ENCODE measurements at places on chromosomes 4 and X. TPM values are rescaled to one million over a fixed set of nuclear protein-coding genes. Genes with fewer than 3 reads are reported as not detected.

- H3K27ac ChIP-seq = no peak overlapping the region
- H3K4me1 ChIP-seq = no peaks in the 10 kb centered on the region
- H3K27me3 ChIP-seq = no peaks in the 10 kb centered on the region
- no peaks in the 10 kb centered on the region for H3K36me3 ChIP-seq
Observed at GRCh38 chr4:160034501-160034900, 931.6 kb downstream of the RAPGEF2 start.

PCDH7 gene
- not detected for total RNA-seq

GLUD2 gene
- total RNA-seq = 2.9 TPM

DNA sequence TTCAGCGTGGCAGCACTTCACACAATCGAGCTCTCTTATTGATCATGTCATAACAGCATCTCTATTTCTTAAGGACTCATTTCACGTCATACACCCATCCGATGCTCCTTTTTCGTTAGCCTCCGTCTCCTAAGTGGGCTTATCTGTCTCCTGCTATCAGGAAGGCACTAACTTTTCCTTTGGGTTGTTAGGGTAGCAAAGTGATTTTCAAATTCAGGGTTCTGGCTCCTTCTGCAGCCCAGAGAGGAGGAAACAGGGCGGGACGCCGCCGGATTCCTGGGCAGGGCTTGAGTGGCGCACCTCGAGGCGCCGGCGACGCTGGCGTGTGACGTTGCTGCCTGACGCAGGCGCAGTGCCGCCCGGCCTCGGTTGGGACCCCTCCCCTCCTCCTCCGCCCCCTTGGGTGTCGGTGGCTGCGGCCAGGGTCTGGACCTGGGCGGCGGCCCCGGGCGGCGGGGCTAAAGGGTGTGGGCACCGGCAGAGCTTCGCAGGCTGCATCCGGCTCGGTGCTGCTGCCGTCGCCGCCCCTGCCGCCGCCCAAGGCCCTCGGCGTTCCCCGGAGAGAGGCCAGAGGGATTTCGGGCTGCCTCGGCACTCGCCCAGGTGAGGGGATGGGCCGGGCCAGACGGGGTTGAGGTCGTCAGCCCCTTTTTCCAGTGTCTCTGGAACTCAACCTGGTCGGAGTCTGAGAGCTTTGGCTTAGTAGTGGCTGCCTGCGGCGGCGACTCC, at the start of gene BLTP1:
Gene BLTP1 (plus strand): TSS at position 350 of the 729 bp plus-strand sequence. CDS start 18,317 bp downstream, outside the sequence.
- H3K4me1 ChIP-seq = peaks cover 50% of the 10 kb centered on the region
- peak; percentile 85 for DNase-seq
- peak within 1 kb of the TSS; percentile 98 for H3K4me3 ChIP-seq
- H3K27ac ChIP-seq = peak within 1 kb of the TSS; percentile 92

DNA sequence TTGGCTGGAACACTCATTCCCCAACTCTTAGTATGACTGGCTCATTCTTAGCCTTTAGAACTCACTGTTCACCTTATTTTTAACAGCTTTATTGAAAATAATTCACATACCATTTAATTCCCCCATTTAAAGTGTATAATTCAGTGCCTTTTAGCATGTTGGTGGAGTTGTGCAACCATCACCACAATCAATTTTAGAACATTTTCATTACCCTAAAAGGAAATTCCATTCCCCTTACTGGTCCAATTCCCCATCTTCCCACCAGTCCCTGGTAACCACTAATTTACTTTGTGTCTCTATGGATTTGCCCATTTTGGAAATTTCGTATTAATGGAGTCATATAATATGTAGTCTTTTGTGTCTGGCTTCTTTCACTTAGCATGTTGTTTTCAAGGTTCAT, 19.7 kb downstream of the NHSL2 start:
- peaks cover 9% of the 10 kb centered on the region for H3K27me3 ChIP-seq
- H3K36me3 ChIP-seq = no peaks in the 10 kb centered on the region
- no peaks in the 10 kb centered on the region for H3K4me1 ChIP-seq
- no peak overlapping the region for H3K4me3 ChIP-seq
- H3K27ac ChIP-seq = no peak overlapping the region
- DNase-seq = no peak

SRPX gene
- total RNA-seq = not detected

XAGE5 gene
- total RNA-seq = not detected

- no peak for DNase-seq
- H3K4me1 ChIP-seq = no peaks in the 10 kb centered on the region
- no peaks in the 10 kb centered on the region for H3K36me3 ChIP-seq
- H3K27ac ChIP-seq = no peak overlapping the region
Observed at GRCh38 chr4:169142391-169142790, 128.4 kb downstream of the SH3RF1 start.

- peak within 1 kb of the TSS; percentile 38 for H3K4me3 ChIP-seq
- no peak within 1 kb of the TSS for H3K27ac ChIP-seq
- DNase-seq = no peak
Observed at GRCh38 chrX:10620121-10620699, at the start of gene MID1. Gene MID1, minus strand, starts transcription at chrX:10620585. Its CDS starts 53,038 bp downstream, at chrX:10567547.

- no peaks in the 10 kb centered on the region for H3K36me3 ChIP-seq
- no peaks in the 10 kb centered on the region for H3K27me3 ChIP-seq
- no peak for DNase-seq
- no peak overlapping the region for H3K4me3 ChIP-seq
Observed at GRCh38 chr4:120801137-120801758, 121.3 kb downstream of the PRDM5 start.

DNA sequence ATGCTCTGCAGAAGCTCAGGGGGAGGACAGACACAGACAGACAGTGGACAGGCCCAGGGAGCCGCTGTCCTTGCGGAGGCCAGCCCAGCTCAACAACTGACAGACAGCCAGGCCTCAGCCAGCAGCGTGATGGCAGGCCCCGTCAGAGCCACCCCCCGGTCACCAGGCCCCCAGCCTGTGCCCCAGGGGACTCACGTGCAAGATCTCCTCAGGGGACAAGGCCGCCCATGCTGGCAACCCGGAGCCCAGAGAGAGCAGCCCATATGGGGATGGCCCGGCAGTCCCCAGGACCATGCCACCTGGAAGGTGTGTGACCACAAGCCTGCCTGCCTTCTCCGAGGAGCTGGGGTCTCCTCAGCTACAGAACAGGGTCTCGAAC, 28.0 kb upstream of the MXD4 start:
- no peak overlapping the region for H3K4me3 ChIP-seq
- no peak overlapping the region for H3K27ac ChIP-seq
- H3K36me3 ChIP-seq = no peaks in the 10 kb centered on the region
- peaks cover 5% of the 10 kb centered on the region for H3K27me3 ChIP-seq
- DNase-seq = no peak
- peaks cover 10% of the 10 kb centered on the region for H3K4me1 ChIP-seq

GAGE12H gene
- total RNA-seq = not detected

ARSJ gene
- total RNA-seq = not detected

- no peak overlapping the region for H3K4me3 ChIP-seq
- H3K4me1 ChIP-seq = peaks cover 63% of the 10 kb centered on the region
- DNase-seq = no peak
- H3K27me3 ChIP-seq = no peaks in the 10 kb centered on the region
Observed at GRCh38 chr4:77593101-77593500, 12.5 kb upstream of the CXCL13 start.

PPEF1 gene
- total RNA-seq = not detected

PPP4R3C gene
- not detected for total RNA-seq

ARHGEF38 gene
- not detected for total RNA-seq

DNA sequence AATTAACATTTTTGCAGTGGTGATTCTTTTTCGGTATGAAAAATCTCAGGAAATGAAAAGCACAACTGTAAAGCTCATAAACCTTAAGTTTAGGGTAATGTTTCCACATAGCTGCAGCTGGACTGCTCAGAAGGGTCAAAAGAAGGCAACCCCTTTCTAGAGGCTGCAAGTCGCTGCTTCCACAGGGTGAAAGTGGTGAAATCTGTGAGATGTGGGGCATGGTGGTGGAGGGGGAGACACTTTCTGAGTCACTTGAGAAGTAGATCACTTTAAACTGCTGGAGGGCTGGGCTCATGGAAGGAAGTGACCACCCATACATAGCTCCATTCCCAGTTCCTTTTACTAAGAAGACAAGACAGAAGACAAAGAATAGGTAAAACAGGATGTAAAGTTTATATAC, 8.7 kb downstream of the SFRP2 start:
- no peaks in the 10 kb centered on the region for H3K36me3 ChIP-seq
- H3K27me3 ChIP-seq = peaks cover 60% of the 10 kb centered on the region
- no peak overlapping the region for H3K27ac ChIP-seq
- no peak overlapping the region for H3K4me3 ChIP-seq
- no peak for DNase-seq

DNA sequence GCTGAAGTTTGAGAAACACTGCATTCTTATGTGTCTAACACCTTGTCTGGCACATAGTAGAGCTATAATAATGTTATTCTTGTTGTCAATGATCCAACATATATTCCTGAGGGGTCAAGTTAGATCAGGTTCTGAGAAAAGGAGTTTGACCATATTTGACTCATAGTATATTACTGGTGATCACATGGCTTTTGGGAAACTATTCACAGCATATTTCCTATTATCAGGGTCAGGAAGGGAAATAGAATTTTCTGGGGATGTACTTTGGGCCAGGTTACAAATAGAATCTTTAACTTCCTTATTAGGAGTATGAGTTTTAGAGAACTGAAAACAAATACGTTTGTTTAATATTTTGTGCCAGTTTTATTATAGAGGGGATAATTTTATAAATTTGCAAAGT, 11.6 kb downstream of the IL15 start:
- no peaks in the 10 kb centered on the region for H3K4me1 ChIP-seq
- no peak overlapping the region for H3K4me3 ChIP-seq
- no peaks in the 10 kb centered on the region for H3K36me3 ChIP-seq
- H3K27me3 ChIP-seq = peaks cover 8% of the 10 kb centered on the region
- H3K27ac ChIP-seq = no peak overlapping the region
- DNase-seq = no peak

GRCh38 chr4:12973522-12973921, 510.6 kb downstream of the RAB28 start:
- H3K4me3 ChIP-seq = no peak overlapping the region
- H3K4me1 ChIP-seq = no peaks in the 10 kb centered on the region
- DNase-seq = no peak
